ENCODE measurements at places on chromosomes 4 and X. TPM values are rescaled to one million over a fixed set of nuclear protein-coding genes. Genes with fewer than 3 reads are reported as not detected.

GRCh38 chr4:139746431-139747171 lies 81.0 kb downstream of the MGST2 start:
- no peak for DNase-seq
- peak overlapping the region; percentile 76 for H3K27ac ChIP-seq
- peaks cover 62% of the 10 kb centered on the region for H3K4me1 ChIP-seq
- H3K4me3 ChIP-seq: no peak overlapping the region

GRCh38 chr4:183738081-183738673 lies 79.1 kb downstream of the TRAPPC11 start:
- no peak overlapping the region for H3K27ac ChIP-seq
- H3K4me3 ChIP-seq: peak overlapping the region; percentile 21
- peaks cover 7% of the 10 kb centered on the region for H3K4me1 ChIP-seq
- peaks cover 4% of the 10 kb centered on the region for H3K27me3 ChIP-seq
- no peak for DNase-seq
- peaks cover 6% of the 10 kb centered on the region for H3K36me3 ChIP-seq

- H3K27ac ChIP-seq: no peak overlapping the region
- peaks cover 14% of the 10 kb centered on the region for H3K4me1 ChIP-seq
- DNase-seq: no peak
- no peaks in the 10 kb centered on the region for H3K27me3 ChIP-seq
- H3K36me3 ChIP-seq: peaks cover 5% of the 10 kb centered on the region
These were observed 53.4 kb downstream of the ABCG2 start for GRCh38 chr4:88104902-88105610.

DNA sequence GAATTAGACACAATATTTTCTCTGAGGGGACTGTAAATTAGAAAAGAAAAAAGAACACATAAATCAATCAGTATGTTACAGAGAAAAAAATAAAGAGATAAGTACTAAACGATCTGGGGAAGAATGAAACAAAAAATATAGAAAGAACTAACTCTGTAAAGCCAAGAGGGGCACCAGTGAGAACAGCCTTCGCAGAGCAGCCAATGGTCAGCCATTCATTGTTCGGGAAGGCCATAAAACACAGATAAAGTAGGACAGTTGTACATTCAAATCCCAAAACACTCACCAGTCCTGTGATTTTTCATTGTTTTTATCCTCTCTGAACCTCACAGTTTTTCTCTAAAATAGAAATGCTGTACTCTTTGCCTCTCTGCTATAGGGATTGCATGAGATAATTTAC lies 127.9 kb downstream of the NEK1 start:
- no peak overlapping the region for H3K27ac ChIP-seq
- no peak for DNase-seq
- peaks cover 2% of the 10 kb centered on the region for H3K27me3 ChIP-seq
- no peak overlapping the region for H3K4me3 ChIP-seq
- H3K36me3 ChIP-seq: no peaks in the 10 kb centered on the region

DNA sequence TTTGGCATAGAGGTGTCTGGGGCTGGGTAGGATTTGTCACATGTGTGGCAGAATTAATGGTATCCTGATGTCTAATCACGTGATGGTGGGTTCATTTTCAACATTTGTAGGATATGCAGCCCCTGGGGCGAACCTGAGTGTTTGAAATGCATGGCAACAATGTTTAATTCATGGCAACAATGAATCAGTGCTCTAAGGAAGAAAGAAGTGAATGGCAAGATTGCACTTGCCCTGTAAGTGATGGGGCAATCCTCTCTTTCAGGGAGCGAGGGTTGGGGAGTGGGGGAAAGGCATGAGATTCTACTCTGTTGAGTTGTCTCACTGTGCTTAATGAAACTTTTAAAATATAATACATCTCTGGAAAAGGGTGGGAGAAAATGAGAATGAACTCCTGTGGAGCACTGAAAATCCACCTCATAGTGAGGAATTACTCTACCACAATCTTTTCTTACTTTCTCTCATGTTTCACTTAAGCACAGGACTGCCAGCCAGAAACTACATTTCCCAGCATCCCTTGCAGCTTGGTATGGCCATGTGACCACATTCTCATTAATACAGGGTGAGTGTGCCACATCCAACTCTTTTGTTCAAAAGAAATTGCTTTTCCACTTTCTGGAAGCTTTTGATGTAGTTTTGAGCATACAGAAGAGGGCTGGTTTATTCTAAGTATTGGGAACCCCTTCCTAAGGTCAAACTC lies 64.0 kb upstream of the PGM2 start:
- no peaks in the 10 kb centered on the region for H3K27me3 ChIP-seq
- H3K36me3 ChIP-seq: no peaks in the 10 kb centered on the region
- H3K4me3 ChIP-seq: no peak overlapping the region

- no peaks in the 10 kb centered on the region for H3K36me3 ChIP-seq
- H3K4me1 ChIP-seq: no peaks in the 10 kb centered on the region
- no peak overlapping the region for H3K4me3 ChIP-seq
- H3K27me3 ChIP-seq: no peaks in the 10 kb centered on the region
- DNase-seq: no peak
These were observed 364.0 kb downstream of the TMA16 start for GRCh38 chr4:163858515-163858914.

DNA sequence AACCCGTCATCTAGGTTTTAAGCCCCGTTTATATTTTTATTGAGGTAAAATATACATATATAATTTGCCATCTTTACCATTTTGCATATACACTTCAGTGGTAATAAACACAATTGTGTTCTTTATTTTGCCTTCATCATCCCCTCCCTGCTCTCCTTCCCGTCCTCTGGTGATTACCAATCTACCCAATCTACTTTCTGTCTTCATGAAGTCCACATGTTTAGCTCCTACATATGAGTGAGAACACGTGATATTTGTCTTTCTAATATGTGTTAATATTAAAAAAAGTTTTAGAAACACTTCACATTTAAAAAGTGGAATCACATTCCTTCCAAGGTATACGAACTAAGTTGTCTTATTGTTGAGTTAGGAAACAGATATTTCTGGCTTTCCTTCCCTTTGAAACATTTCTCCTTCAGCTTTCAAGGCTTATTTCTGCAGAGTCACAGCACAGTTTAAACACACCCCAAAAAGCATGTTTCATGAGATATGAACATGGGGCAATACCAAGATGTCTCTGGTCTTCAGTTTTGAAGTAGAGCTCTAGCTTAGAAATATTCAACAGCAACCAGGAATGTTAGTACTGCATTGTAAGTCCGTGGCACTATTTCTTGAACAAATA lies 35.9 kb downstream of the GYPA start:
- H3K27ac ChIP-seq: no peak overlapping the region
- H3K4me1 ChIP-seq: no peaks in the 10 kb centered on the region
- no peak for DNase-seq
- no peak overlapping the region for H3K4me3 ChIP-seq
- H3K27me3 ChIP-seq: no peaks in the 10 kb centered on the region

- DNase-seq: no peak
- no peak overlapping the region for H3K27ac ChIP-seq
- H3K27me3 ChIP-seq: no peaks in the 10 kb centered on the region
- H3K36me3 ChIP-seq: no peaks in the 10 kb centered on the region
These were observed 511 bp upstream of the DUSP21 start for GRCh38 chrX:44843318-44843702.

DNA sequence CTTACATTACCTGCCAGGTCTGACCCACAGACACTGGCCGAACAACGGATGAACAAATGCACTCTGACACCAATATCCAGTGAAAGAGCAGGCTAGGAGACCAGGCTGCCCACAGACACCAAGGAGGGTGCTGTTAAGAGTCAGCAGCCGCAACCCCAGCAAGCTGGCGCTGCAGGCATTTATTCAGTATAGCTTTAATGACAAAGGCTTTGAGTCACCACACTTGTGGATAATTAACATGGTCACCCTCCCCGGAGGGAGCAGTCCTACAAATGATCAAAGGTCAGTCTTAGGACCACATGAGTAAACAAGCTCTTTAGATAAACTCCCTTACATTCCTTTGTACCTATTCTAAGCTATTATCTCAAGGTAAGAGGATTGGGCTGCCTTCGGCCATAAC lies 368.5 kb upstream of the GRID2 start:
- H3K27me3 ChIP-seq: no peaks in the 10 kb centered on the region
- H3K4me1 ChIP-seq: no peaks in the 10 kb centered on the region
- no peak overlapping the region for H3K4me3 ChIP-seq
- DNase-seq: no peak
- H3K27ac ChIP-seq: no peak overlapping the region

GRCh38 chr4:118911238-118911703 lies 22.6 kb downstream of the SYNPO2 start:
- H3K27me3 ChIP-seq: no peaks in the 10 kb centered on the region
- H3K27ac ChIP-seq: no peak overlapping the region
- DNase-seq: no peak
- no peaks in the 10 kb centered on the region for H3K4me1 ChIP-seq

DNA sequence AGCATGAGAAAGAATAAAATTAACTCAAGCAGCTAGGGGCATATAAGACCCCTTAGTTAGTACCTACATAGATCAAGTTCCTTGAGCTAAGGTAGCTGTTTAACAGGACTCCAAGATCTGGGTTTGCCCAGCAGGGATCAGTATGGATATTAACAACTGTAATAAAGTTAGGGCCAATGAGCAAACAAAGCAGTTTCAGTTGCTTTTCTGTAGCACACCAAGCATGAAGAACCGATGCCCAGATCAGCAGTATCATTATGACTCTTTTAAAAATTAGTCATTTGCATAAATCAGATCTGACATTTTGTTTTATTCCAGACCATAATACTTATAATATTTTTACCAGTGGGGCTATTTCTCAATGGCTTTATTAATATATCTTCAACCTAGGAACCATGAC lies 80.9 kb downstream of the C4orf33 start:
- H3K4me3 ChIP-seq: no peak overlapping the region
- H3K4me1 ChIP-seq: no peaks in the 10 kb centered on the region
- peaks cover 4% of the 10 kb centered on the region for H3K36me3 ChIP-seq
- no peak overlapping the region for H3K27ac ChIP-seq

DNA sequence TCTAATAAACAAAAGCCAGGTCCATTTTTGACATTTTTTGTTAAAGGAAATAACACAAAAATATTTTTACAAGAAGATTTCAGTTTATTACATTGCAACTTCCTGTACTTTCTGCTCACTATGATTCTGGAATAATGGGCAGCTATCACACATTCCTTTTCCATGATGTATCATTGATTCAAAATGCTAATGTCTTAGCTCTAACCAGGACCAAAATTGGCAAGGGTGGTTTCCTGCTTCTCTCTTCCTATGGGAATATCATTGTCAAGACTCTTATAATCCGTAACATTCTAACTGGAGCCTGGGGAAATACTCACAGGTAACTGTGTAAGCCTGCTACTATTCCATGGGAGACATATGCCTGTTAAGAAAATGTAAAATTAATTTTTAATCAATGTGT lies 218.6 kb downstream of the DCAF12L2 start:
- no peaks in the 10 kb centered on the region for H3K27me3 ChIP-seq
- H3K27ac ChIP-seq: no peak overlapping the region
- no peak overlapping the region for H3K4me3 ChIP-seq
- H3K4me1 ChIP-seq: no peaks in the 10 kb centered on the region
- H3K36me3 ChIP-seq: no peaks in the 10 kb centered on the region

DNA sequence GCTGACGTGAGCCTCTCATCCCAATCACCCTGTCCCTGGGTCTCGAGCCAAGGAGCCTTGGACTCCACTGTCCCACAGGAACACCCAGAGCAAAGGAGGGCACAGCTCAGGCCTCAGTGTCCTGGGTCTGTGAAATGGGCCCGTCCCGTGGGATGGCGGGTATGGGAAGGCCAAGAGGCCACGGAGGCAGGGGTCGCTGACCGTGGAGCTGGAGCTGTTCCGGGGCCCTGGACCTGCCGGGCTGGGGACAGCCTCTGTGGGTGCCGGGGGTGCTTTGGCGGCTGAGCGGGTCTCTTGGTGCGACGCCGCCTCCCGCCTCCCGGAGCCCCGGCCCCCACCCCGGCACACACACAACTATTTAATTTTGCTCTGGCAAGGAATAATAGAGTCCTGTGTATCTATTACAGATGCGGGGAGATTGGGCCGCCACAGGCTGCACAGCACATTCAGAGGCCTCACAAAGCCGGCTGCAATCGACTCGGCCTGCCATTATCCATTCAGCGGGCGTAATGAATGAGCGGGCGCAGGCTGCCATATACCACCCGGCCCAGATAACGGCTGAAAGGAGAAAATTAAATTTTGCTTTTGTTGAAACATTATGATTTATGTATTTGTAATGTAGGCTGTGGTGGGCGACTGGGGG lies 83.9 kb upstream of the NKX1-1 start:
- DNase-seq: no peak
- no peak overlapping the region for H3K4me3 ChIP-seq
- H3K36me3 ChIP-seq: peaks cover 16% of the 10 kb centered on the region
- H3K27me3 ChIP-seq: no peaks in the 10 kb centered on the region
- H3K4me1 ChIP-seq: no peaks in the 10 kb centered on the region

The EPGN gene
- not detected for total RNA-seq

The CPZ gene
- 0.90 TPM for total RNA-seq

The DRD5 gene
- not detected for total RNA-seq

The MAGEB2 gene
- total RNA-seq: not detected

All from endothelial cell (in vitro differentiated cells).